Globus pallidus (tissue), 1 donor: ENCODE measurements at places on chromosomes 2 and 18.

DNA sequence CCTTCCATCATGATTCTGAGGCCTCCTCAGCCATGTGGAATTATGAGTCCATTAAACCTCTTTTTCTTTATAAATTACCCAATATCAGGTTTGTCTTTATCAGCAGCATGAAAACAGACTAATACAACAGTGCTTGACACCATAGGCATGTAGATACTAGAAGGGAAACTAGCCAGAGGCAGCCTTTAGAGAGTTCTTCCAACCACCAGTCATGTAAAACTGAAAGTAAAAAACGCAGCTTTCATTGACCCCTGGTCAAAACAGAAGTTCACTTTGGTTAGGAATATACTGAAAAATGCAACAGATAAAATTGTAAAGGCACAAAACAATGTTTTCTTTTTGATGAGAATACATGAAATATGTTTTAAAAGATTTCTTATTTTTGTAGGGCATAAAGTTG, 122.8 kb upstream of the L3MBTL4 start:
- no peak for DNase-seq

DNA sequence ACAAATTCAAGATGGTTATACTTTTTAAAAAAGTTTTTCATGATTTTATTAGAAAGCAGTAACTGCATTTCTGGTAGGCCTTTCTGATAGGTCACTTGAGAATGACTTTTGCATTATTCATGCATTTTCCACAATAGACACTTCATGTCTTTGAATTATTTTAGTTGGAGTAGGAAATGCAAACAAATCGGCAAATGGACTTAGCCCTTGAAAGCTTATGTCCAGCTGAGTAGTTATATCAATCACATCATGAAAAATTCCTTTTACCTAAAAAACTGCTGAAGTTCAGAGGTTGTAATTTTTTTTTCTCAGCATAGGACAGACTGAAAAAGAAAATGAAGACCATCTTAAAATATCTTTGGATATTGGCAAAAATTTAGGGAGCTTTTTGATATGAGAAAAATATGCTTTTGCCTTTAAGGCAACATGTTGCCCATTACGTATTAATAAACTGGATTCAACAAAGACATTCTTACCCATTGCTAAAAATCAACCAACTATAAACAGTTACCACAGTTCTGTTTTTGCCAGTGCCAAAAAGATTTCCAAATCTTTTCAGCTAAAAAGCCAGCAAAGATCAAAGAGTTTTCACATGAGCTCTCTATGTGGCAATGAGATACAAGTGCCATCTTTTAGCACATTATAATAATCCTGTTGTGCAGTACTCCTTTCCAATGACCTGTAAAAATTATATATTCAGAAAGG, 45.5 kb upstream of the FRZB start:
- no peak for DNase-seq

GRCh38 chr2:43356774-43357173, 130.4 kb upstream of the ZFP36L2 start:
- no peak for DNase-seq

GRCh38 chr2:232772531-232772930, 3.8 kb downstream of the KCNJ13 start:
- DNase-seq = no peak

GRCh38 chr2:121502781-121503180, 27.9 kb upstream of the RNU4ATAC start:
- no peak for DNase-seq
